ENCODE measurements at places on chromosomes 2 and 18.
A peak's percentile ranks its signal among the peaks of the same experiment; 100 is the strongest.

- no peak for DNase-seq
Observed at GRCh38 chr2:11375025-11375688, 30.7 kb upstream of the ROCK2 start.

DNA sequence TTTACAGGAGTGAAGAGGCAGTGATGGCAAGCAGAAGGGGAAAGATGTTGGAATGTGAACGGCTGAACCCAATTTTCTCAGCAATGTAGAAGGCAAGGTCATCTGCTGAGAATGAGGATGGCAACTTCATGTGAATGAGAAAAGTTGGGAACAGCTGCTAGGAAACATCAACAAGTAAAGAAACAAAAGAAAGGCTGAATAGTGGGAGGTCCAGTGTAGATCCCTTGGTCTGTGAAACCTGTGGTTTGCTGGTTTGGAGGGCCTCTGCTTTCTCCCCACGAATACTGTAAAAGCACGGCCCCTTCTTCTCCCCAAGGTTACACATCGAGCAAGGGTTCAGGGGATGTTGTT lies 27.4 kb downstream of the MARCHF4 start:
- DNase-seq: no peak

- DNase-seq: no peak
Observed at GRCh38 chr2:177873915-177874314, 198.7 kb downstream of the PDE11A start.

DNA sequence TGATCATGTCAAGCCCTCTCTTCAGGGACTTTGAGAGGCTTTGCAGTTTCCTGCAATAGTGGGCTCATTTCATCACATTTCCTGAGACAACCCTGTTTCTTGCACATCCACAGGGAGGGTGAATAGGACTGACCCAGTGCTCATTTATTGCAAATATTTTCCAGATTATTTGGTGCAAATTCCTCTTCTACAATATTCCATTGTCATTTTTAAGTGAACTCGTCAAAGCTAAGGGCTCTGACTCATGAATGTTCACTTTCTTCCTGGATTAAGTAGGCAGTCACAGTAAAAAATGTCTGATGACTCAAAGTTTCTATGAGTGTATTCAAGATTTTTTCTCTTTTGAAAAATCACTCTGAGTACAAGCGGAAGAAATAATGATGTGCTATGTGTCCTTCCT lies 225.5 kb upstream of the GALNT5 start:
- DNase-seq: no peak

- DNase-seq: peak; percentile 79
Observed at GRCh38 chr2:234032279-234032856, 18.1 kb upstream of the SPP2 start.
